Right cardiac atrium (tissue), 5 donors: ENCODE measurements at places on chromosomes 1 and 21.

- no peak for DNase-seq
These were observed 14.2 kb upstream of the MCOLN3 start for GRCh38 chr1:85062425-85063026.

GRCh38 chr1:163191301-163191700 is 11.4 kb downstream of the RGS5 start:
- no peak for DNase-seq

DNA sequence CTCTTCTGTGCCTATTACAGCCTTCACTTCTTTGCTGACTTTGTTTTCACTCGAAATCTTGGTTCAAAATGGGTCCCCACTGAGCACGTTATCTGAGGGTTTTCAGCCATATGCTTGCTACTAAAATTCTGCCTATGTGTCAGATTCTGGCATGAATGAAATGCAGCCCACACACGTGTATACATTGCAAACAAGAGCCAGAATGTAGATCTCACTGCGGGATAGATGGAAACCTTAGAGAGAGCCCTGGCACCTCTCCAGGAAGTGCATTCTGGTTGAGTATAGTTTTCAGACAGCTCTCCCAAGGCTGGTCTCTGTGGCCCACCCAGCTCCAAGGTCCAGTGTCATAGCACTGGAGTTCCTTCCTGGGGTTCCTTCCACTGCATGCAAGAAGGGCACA is 234.7 kb upstream of the GJB5 start:
- DNase-seq, result no peak

GRCh38 chr1:223046011-223046410 is 97.0 kb downstream of the TLR5 start:
- no peak for DNase-seq

GRCh38 chr1:16183765-16184556 is 28.1 kb upstream of the EPHA2 start:
- peak; percentile 43 for DNase-seq

GRCh38 chr1:54377040-54377691 is 29.0 kb downstream of the SSBP3 start:
- DNase-seq, result no peak

- no peak for DNase-seq
These were observed 268.5 kb downstream of the SPATA17 start for GRCh38 chr1:217899614-217900013.

- DNase-seq, result peak; percentile 57
These were observed 167.7 kb downstream of the ACTL8 start for GRCh38 chr1:17922833-17923232.

DNA sequence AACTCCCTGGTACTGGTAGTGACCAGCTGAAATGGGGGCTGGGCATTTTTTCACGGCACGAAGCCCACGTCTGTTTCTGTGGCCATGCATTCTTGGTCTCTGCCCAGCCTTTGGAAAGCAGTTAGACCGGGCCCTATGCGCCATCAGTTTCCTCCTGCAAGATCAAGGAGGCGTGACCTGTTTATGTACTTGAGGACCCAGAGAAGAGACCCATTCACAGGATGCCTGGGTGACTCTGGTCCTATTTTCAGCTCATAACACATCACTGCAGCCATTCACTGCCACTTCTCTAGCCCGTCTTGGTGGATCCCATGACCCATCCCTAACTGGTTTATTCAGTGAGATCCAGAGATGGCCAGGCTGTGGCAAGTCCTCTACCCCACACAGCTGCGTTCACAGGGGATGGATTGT is 70.4 kb downstream of the SPSB1 start:
- peak; percentile 28 for DNase-seq

GRCh38 chr21:34335316-34335715 is 28.5 kb upstream of the KCNE2 start:
- DNase-seq, result no peak

GRCh38 chr1:31556481-31557006 is 19.8 kb upstream of the TINAGL1 start:
- DNase-seq, result no peak

GRCh38 chr1:221783437-221783836 is 41.5 kb upstream of the DUSP10 start:
- DNase-seq, result no peak

DNA sequence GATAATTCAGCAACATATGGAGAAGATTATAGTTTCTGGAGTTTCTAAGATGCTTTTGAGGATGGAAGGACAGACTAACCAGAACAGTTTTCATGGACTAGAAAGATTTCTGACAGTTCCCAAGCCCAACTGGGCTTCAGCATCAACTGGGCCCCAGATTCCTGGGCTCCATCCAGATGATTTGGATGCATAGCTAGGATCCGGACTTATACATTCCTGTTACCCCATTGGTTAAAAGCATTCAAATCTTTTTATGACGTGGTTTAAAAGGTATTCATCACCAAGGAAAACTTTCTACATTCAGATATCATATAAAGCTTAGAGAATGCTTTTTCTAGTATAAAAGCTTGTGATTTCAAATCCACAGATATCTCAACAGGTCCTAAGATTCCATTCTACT is 29.7 kb downstream of the TSHB start:
- DNase-seq, result no peak

DNA sequence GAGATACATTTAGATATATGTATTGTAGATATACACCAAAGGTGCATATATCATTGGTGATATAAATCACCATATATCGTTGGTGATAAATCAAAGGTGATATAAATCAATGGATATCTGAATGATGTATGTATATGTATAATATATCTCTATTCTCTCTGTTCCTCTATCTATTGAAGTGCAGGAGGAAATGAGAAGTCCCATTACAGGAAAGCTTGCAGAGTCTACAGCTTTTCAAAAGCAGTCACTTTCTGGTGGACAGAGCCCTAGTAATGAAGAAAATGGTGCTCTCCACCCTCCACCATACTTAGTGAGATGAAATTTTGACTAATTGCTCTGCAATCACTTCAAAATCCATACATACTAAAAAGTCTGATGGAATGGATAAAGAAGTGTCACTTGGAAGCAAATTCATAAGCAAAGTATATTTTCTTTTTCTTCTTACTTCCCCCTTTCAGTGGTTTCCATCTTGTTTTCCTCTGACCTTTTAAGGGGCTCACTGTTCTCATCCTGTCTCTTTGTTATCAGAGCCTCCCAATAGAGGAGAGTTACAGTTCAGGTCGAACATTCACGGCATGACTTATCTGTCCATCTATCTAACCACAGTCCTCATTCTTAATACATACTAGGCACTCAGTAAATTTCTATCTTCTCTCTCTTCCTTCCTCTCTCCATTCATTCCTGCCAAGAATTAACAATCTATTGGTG is 227.2 kb downstream of the KCNJ6 start:
- no peak for DNase-seq

DNA sequence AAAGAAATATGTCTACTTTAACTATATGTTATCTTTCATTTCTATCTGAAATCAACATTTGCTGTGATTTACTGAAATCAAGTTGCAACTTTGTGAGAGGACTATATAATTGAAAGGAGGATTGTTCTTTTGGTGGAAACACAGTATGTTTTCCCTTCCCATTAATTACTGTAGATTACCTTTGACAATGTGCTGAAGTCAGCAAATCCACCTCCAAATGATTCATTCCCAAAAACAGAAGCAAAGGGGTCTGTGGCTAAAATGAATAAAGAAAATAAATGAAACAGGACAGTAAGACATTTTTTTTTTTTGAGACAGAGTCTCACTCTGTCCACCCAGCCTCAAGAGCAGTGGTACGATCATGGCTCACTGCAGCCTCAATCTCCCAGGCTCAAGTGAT is 35.4 kb upstream of the TTC39A start:
- no peak for DNase-seq

GRCh38 chr1:71603044-71603776 is 522.4 kb upstream of the ZRANB2 start:
- DNase-seq, result no peak

- DNase-seq, result no peak
These were observed 416.0 kb downstream of the PCP4 start for GRCh38 chr21:40282912-40283886.

DNA sequence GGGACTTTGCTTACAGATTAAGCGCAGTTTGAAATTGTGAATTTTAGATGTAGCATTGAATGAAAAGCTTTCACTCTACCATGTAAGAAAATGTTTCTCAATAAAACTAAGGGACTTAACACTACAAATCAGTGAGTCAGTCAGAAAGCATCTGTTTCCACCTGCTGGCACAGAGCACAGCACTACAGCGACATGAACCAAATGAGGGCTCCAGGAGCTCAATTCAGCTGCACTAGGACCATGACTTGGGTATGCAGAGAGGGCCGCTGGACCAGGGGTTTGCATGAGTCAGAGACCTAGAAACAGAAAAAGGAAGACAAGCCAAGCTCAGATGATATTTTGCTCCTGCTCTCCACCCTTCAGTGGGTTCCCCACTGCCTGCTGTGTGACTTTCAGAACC is 5.2 kb downstream of the SUSD4 start:
- no peak for DNase-seq

DNA sequence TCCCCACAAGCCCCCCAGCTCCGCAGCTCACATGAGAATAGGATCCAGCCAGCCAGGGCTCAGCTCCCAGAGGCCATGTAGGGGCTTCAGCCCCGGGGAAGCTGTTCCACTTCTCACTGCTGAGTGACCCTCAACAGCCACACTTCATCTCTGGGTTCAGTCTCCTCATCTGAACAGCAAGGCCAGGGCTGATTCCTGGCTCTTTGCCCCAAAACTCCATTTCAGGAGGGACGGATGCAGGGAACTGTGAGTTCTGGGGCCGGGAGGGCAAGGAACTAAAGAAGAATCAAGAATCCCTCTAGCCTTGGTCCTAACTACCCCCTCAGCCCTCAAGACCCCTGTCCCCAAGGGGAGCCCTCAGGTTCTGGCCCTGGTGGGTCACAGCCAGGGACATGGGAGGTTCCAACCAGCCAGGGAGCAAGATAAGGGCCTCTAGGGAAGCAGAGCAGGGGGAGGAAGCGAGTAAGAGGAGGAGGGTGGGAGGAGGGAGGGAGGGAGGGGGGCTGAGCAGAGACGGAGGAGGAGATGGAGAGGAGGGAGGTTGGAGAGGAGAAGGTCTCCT is 13.1 kb downstream of the SDC3 start:
- no peak for DNase-seq

- no peak for DNase-seq
These were observed 38.2 kb upstream of the PPP1R15B start for GRCh38 chr1:204449678-204450280.

DNA sequence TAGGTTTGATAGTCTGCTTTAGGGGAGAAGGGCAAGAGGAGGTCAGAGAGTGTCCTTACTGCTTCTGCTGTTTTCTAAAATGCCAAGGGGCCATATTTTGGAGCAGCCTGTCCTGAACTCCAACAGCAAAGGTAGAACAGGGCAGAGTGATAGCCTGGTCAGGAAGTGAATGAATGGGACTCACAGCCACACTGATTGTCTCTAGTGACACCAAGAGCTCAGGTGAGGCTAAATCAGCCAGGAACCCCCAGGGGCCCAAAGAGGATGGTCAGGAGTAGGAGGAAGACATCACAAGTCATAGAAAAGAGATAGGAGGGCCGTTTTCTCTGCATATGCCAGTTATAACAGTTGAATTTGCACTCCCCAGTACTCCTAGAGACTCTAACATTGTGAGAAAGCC is 97.4 kb upstream of the DUSP10 start:
- no peak for DNase-seq

DNA sequence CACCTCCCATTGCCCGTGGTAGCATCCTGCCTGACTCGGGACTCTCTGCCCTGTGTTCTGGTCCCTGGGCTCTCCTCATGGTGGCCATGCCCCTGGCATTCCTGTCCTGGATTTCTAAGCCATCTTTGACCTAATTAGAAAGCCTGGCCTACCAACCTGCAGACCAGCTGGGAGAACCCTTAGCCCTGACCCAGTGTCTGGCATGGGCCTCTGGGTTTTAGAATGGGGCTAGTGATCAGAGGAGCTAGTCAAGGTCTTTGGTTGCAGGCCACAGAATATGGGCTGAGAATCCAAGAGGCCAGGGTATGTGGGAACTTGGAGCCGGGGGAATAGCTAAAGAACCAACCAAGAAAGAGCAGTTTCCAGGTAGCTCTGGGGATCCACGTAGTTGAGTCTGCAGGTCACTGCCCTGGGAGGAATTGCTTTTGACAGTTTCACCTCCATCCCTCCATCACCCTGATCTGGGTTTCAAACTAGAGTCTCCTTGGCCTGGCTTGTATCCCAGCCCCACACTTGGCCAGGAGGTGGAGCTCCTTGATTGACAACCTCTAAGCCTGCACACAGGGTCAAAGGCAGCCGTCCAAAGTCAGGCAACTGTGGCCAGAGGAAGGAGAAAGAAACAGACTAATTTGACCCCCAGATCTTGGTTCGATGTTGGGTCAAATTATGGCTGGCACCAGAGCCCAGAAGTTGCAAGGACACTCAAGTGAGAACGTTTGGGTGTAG is 54.7 kb upstream of the ABCG1 start:
- peak; percentile 77 for DNase-seq

- no peak for DNase-seq
These were observed 1912.9 kb downstream of the MRPL39 start for GRCh38 chr21:23694390-23694789.

DNA sequence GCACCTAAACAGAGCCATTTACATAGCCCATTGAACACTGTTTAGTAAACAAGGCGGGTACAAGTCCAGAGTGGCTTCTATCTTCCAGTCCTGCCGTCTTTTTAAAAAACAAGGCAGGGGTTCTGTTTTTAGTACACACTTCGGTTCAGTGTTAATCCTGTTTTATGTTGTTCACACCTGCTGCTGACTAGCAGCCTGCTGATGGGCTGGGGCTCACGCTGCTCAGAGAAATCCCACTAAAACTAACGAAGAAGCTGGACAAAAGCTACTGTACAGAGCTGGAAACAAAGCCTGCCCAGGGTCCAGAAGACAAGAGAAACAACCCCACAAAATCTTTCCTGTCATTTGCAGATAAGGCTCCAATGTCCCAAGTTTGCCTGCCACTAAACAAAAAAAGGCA is 13.2 kb downstream of the ESRRG start:
- no peak for DNase-seq

DNA sequence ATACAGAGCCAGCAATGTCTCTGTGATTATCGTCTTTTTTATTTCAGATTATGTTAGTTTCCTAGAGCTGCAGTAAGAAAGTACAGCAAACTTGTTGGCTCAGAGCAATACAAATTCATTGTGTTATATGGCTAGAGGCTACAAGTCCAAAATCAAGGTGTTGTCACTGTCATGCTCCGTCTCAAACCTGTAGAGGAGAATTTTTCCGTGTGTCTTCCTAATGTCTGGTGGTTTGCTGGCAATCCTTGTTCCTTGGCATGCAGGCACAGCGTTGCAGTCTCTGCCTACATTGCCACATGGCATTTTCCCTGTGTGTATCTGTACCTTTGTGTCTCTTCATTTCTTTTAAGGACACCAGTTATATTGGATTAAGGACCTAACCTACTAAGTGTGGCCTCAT is 244.4 kb downstream of the LRRIQ3 start:
- no peak for DNase-seq

- no peak for DNase-seq
These were observed 52.0 kb upstream of the KCNK1 start for GRCh38 chr1:233561708-233562426.

DNA sequence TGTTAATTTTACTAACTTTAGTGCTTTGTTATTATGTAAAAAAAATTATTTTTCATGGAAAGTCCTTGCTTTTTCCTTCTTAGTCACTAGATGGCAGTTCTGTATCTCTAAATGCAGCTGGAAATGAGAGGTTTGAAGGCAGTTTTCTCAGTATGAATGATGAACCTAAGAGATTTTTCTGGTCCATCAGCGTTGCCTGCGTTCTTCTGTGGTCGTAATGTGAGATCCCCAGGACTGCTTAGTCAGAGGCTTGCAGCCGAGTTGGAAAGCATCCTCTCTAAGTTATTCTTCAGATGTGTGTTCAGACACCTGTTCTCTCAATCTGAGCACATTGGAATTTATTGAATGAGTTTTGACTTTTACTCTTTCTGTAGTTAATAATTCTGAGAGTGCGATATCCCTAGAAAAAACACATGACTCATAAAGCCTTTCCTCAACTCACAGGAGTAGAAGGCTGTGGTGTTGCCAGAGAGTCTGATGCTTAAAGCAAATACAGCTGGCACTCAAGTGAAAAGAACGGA is 99.3 kb downstream of the FMN2 start:
- DNase-seq, result no peak
